Renal cortical epithelial cell (primary cell): ENCODE measurements at places on chromosomes 6 and 20.
A peak's percentile ranks its signal among the peaks of the same experiment; 100 is the strongest.

DNA sequence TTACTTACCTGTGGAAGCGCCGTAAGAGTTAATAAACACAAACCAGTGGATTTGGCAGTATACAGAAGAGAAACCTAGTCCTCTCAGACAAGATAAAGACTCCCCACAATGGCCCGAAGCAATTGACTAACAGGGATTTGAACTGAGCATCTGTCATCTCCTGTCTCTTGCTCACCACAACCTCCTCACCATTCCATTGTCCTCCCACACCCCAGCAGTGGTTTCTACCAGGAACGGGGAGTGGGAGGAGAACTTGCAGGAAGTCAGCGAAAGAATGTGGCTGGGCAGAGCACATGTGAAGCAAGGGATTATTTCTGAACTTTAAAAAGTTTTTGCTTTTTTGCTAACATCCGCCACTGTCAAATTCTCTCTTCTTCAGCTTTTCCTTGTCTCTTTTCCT, 24.6 kb upstream of the TAAR1 start:
- peak; percentile 58 for DNase-seq

GRCh38 chr6:132742495-132742894, 15.2 kb downstream of the VNN2 start:
- no peak for DNase-seq

- no peak for DNase-seq
Observed at GRCh38 chr6:170505306-170505705, 47.8 kb downstream of the PSMB1 start.

DNA sequence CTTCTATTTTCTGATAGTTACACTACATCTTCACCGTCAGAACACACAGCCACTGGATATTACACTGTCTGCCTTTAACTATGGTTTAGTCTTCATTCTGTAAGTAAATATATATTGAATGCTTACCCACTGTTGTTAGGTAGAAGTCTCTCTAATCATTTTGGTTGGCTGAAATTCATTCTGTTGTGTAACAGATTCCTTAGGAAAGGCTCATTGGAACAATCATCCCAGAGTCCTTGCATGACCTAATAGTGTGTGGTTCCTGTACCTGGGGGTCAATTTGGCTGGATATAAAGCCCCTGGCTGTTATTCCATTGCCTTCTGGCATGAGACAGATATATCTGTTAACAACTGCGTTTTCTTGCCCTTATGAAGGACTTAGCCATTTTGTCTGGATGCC, 9.9 kb downstream of the BLOC1S5 start:
- DNase-seq = peak; percentile 51

DNA sequence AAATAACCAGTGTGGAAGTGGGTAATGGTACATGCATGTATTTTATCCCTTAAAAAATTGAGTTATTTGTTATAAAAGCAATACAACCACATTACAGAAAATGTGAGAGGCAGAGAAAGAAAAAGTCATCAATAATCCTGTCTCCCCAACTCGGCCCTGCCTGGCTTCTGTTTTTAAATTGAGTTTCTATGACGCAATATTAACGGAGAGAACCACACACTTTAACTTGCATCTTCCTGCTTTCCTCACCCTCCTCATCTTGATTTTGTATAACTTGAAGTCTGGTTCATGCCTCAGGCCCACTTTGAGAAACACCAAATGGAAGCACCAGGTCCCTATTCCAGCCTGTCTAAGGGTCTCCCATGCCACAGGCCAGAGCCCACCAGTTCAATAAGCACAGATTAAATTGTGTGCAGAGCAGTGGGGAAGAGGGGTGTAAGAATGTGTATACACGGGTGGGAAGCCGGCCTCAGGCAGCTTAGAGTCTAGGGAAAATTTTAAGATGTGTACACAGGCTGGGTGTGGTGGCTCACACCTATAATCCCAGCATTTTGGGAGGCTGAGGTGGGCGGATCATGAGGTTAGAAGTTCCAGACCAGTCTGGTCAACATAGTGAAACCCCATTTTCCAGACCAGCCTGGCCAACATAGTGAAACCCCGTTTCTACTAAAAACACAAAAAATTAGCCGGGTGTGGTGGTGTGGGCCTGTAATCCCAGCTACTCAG, 15.9 kb downstream of the KCNK5 start:
- no peak for DNase-seq
